A549 treated with dexamethasone at 1 μM for 4 hours (cell line): ENCODE measurements at places on chromosomes 7 and 10. TPM values are rescaled to one million over a fixed set of nuclear protein-coding genes. Genes with fewer than 3 reads are reported as not detected.

OR2A5 gene
- total RNA-seq: not detected in 5 replicates

SYT15 gene
- 1.5 to 3.1 TPM (median 3.0 TPM) in 5 replicates for total RNA-seq

DRGX gene
- 0.05 TPM in 2 of 5 replicates, not detected in the others for total RNA-seq

ATG9B gene
- 0.39 to 0.69 TPM (median 0.61 TPM) in 5 replicates for total RNA-seq

TMEM213 gene
- total RNA-seq: not detected in 5 replicates

IL2RA gene
- total RNA-seq: not detected in 5 replicates
